ENCODE measurements at places on chromosomes 4 and X.

DNA sequence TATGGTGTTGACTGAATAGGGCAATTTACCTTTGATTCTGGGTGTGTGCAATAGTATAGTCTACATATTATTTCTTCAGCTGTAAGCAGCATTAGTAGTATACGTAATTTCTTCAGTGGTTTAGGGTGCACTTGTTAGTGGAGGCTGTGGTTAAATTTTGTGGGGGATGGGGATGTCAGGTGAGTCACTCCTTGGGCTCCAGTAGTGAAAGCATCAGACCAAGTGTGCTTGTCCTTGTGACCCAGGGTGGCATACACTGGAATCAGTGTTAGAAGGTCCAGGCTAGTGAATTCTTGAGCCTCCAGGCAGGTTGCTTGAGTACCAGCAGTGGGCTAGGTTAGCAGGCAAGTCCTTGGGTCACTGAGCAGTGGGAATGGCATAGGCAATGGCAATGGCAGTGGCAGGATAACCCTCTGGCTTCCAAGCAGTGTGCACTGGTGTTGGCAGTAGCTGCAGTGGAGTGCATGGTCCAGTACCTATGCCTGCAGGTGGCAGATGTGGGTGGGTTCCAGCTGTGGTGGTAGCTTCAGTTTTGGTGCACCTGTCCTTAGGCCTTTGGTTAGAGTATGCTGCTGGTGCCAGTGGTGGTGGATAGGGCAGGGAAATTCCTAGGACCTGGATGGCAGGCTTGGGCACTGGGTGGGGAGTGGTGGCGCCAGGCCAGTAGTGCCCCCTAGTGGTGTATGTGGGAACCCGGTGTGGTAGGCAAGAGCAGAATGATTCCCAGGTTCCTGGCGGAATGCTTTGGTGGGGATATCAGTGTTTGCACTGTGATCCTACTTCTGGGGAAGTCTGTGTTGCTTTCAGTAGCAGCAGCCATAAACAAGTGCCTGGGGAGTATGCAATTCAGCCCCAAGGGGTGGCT lies 531.0 kb downstream of the SMARCA1 start:
- no peak for DNase-seq

- no peak for DNase-seq
Observed at GRCh38 chr4:145904413-145905177, 34.0 kb downstream of the ZNF827 start.

DNA sequence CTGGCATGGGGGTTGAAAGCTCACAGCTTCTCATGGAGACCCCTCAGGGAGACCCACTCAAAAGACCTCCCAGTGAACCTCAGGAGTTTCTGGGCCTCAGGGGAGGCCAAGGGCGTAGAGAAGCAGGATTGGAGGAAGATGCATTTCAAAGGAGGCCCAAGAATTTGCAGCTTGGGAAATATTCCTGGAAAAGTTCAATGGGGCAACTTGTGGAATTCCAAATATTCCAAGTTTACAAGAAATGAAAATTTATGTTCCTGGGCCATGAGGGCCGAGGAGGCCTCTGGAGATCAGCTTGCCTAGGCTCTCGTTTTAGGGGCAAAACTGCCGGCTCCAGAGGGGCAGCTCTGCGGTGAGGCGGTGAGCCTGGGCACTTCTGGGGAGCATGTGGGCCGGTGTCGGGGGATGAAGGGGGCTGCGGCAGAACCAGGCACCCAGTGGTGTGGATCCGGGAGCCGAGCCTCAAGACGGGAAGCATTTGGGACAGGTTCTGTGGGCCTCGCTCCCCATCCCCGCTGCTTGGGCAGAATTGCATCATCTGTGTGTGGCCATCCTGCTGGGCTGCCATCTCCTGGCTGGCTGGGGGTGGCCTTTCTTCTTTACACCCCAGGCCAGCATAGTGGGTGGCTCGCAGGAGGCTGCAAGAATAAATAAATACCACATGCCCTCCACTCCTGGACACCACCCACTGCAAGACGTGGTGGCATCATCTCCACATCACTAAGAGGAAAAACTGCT lies 54.6 kb upstream of the GPR78 start:
- no peak for DNase-seq

DNA sequence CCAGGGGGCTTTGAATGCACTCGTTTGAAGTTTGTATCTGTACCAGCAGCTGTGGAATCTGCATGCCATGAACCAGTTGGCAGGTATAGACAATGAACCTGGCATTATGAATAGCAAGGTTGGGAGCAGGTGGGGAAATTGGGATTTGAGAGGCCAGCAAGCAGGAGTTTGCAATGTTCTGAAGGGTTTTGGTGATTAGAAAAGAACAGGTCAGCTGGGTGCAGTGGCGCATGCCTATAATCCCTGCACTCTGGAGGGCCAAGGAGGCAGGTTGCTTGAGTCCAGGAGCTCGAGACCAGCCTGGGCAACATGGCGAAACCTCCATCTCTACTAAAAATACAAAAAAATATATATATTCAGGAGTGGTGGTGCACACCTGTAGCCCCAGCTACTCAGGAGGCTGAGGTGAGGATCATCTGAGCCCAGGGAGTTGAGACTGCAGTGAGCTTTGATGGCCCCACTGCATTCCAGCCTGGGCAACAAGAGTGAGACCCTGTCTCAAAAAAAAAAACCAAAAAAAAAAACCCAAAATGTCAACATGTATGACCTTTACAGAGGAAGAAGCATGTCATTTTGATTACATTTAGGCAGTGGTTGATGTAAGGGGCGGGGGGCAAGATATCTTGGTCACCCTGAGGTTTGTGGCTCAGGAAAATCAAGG lies 63.9 kb downstream of the TSC22D3 start:
- DNase-seq: no peak

GRCh38 chrX:127708155-127708554 lies 344.0 kb downstream of the ACTRT1 start:
- no peak for DNase-seq

- no peak for DNase-seq
Observed at GRCh38 chrX:9102956-9103355, 69.0 kb upstream of the FAM9B start.

- no peak for DNase-seq
Observed at GRCh38 chrX:132631579-132632232, 142.9 kb upstream of the MBNL3 start.

DNA sequence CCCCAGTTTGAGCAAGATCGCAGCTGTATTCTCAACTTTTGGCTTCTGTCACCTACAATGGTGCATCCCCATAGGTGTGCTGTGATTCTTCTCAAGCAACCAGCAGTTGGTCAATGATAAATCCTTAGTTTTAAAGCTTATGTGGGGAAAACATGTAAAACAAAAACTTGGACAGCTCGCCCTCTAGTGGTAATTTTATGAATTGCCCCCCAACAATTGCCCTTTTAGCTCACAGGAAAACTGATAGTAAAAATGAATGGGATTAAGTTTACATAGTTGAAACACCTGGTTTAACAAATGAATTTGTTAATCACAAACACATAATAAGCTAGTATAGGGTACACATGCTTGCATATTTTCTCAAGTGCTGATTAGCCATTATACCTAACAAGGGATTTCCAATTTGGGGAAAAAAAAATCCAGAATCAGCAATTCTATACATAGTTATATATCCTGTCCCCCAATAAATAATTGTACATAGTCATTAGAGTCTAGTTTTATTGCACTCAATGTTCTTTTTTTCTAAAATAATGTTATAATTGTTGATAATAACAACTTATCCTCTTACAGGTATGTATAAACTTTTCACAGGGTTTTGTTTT lies 30.1 kb downstream of the TEX13A start:
- DNase-seq: no peak

DNA sequence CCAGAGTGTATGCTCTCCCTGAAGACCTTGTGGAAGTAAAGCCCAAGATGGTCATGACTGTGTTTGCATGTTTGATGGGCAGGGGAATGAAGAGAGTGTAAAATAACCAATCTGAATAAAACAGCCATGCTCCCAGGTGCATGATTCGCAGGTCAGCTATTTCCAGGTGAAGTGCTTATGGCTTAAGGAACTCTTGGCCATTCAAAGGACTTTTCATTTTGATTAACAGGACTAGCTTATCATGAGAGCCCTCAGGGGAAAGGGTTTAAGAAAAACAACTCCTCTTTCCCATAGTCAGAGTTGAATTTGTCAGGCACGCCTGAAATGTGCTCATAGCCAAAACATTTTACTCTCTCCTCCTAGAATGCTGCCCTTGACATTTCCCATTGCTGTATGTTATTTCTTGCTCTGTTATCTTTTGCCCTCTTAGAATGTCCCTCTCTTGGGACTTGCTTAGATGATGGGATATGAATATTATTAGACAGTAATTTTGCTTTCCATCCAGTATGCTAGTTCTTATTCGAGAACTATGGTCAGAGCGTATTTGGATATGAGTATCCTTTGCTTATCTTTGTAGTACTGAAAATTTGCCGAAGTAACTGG lies 88.6 kb downstream of the PLS3 start:
- DNase-seq: no peak

- DNase-seq: no peak
Observed at GRCh38 chr4:137543198-137543597, 10.9 kb upstream of the PCDH18 start.

GRCh38 chr4:46450556-46450955 lies 60.6 kb upstream of the GABRA2 start:
- no peak for DNase-seq

DNA sequence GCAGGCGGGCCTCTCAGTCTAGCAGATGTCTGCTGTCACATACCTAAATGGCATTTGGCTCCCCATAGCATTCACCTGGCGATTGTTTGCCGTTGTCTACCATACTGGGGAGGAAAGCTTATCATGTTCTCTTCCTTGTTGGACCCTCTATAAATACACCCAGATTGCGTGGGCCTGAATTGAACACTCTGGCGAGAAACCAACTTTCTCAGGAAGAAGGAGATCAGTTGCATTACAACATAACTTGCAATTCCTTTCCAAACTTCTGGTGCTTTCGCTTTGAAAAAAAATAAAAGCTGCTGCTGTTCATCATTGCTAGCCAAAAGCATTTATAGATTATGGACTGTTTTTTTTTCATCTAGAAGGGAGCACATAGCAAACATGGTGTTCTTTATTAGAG lies 230.0 kb upstream of the GPC4 start:
- DNase-seq: no peak

- DNase-seq: no peak
Observed at GRCh38 chr4:89773805-89774204, 63.2 kb downstream of the SNCA start.

DNA sequence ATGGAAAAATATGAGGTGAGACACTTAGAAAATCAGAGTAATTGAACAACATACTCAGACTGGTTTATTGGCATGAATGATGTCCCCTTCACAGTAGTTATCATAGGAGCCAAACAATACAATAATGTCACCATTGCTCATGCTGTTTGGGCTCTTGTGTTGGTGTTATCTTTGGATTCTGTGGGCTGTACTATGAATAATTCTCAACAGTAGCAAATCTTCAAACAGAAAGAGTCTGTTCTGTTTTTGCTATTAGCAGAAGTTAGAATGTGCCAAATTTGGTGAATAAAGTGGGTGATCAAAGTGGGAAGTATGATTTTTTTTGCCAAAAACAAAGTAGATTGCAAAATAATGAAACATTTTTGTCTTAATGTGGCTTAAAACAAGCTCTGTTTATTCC lies 58.3 kb downstream of the GRID2 start:
- DNase-seq: no peak

DNA sequence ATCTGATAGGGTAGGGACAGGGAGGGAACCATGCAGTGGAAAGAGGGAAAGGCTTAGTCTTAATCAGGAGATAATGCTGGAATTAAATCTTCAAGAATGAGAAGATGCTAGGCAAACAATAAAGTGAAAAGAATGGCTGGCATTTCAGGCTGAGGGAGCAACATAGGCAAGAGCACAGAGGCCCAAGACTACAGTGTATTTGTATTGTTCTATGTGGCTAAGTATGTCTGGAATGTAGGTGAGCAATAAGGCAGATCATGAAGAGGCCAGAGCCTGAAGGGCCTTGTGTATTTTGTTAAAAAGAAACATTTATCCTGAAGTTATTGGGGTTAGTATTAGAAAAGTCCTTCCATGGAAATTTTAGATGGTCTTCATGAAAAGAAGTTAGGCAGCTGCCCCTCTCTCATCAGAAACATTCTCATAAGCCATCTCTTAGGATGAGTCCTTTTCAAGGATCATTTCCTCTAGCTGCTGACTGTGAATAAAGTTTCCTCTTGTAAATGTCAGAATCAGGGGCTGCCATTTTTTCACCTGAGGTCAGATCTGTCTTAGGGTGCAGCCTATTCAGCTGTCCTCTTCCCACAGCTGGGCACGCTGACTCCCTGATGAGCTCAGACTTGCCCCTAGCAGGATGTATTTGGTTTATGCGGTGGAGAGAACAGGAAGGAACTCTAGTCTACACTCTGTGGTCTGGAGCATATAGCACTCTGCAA lies 46.3 kb downstream of the ATP10D start:
- no peak for DNase-seq

- no peak for DNase-seq
Observed at GRCh38 chrX:39890807-39891206, 207.0 kb downstream of the BCOR start.

GRCh38 chr4:74451214-74451661 lies 6.3 kb downstream of the AREG start:
- DNase-seq: no peak

DNA sequence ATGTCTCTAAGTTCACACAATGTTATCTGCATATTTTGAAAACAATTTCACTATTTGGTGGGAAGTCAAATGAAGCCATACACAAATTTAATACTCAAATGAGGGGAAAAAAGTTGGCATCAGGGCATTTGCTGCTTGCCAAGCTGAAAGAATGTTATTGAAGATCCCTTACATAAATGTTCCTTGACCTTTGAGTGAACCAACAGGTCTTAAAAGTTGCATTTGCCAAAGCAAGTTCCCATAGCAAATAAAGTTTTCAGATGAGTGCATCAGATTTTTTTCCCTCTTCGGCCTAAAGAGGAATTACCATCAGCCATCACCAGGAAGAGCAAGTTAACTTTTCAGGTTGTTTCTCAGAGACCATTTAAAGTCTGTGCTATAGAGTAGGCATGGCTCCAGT lies 115.9 kb downstream of the COX18 start:
- no peak for DNase-seq

DNA sequence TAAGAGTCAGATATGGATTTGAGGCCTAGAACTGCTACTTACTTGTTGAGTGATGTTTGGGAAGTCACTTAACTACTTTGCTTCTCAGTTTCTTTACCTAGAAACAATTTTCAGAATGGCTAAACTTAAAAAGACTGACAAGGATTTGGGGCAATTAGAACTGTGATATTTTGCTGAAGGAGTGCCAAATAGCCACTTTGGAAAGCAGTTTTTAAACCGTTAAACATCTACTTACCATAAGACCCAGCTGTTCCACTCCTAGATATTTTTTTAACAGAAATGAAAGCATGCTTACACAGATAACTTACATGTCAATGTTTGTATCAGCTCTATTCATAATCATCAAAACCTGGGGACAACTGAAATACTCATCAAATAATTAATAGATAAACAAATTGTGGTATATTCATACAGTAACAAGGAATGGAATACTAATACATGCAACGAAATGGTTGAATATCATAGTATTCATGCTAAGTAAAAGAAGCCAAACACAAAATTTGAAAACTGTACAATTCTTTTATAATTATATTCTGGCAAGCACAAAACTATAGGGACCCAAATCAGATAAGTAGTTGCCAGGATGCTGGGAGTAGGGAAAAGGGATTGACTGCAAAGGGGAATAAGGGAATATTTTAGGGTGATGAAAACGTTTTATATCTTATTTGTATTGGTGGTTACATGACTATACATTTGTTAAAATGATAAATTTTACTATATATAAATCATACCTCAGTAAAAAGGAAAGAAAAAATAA lies 24.0 kb downstream of the RPA4 start:
- DNase-seq: no peak

GRCh38 chr4:147309434-147309833 lies 171.5 kb upstream of the EDNRA start:
- DNase-seq: no peak
